Right lung (tissue), 10 donors: ENCODE measurements at places on chromosomes 12 and 14. TPM values are rescaled to one million over a fixed set of nuclear protein-coding genes. Genes with fewer than 3 reads are reported as not detected.

PTCSC3 gene
- 3.2 TPM for polyA plus RNA-seq

DNA sequence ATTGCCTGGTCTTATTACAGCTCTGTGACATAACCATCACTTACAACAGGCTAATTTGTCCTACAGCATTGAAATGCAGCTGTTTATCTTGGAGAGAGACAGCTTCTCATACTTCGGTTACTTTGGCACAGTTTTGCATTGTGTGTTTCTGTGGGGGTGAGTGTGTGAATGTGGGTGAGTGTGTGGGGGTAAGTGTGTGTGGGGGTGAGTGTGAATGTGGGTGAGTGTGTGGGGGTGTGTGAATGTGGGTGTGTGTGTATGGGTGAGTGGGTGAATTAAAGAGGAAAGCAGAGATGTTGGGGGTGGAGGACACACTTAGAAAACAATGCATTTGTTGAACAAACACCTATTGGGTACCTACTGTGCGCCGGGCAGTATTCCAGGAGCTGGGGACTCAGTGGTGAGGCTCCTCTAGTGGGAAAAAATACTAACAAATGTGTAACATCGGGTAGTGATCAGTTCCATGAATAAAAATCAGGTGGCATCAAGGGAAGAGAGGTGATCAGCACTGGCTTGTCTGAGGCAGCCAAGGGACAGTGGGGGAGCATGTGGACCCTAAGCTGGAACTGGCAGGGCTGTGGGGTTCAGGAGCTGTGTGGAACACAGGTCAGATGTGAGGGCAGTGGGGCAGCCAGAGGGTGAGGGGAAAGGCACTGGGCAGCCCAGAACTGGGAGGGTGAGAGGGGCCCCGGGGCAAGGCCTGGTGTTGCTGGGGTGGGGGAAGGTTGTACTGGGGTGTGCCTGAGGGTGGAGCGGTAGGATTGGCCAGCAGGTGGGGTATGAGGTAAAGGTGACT, 44.1 kb upstream of the AMN start:
- DNase-seq, result no peak

SLC25A47 gene
- polyA plus RNA-seq, result not detected

- DNase-seq, result no peak
Measured at GRCh38 chr14:61140872-61141271, 140.3 kb downstream of the TMEM30B start.

GPR132 gene
- 1.8 TPM for polyA plus RNA-seq

DNA sequence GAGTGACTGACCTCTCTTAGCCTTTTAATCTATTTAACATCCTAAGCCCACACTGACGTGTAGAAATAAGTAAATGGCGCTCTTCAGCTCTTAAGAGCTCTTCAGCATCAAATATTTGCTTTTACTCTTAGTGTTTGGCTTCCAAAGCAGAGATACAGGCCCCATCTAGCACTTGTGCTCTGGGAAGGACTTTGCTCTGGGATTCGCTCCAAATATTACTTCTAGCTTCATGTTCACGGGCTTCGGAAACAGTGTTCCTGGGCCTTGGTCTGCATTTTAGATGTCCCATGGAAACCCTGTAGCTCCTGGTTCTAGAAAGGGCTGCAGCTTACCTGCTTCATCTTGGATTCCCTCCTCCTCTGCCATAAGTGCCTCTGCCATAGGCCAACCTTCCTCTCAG, 2.7 kb upstream of the NKX2-8 start:
- no peak for DNase-seq

DNA sequence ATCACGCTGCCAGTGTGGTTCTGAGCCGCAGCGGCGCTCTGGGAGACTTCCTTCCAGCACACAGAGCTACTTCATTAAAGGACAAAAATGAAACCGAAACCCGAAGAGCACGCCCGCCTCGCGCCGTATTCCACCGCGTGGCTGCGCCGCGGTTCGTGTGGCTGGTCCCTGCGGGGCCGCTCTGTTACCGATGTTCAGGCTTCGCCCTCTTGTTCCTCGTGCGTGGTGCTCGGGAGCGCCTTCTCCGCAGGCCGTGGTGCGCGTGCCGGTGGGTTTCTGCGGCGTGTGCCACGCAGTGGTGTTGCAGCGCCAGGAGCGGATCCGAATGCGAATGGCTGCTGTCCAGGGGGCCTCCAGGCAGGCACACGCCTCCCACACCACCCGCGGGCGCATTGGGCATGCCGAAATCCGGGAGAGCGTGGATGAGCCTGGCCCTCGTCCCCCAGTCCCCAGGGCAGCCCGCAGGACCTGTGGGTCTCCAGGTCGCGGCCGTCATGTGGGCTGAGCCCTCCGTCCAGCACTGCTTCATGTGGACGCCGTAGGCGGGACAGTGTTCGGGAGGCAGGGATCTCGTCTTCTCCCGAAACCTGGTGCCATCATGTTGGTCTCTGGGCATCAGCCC, 91.2 kb downstream of the ADGRD1 start:
- no peak for DNase-seq

- no peak for DNase-seq
Measured at GRCh38 chr14:68174446-68174845, 354.9 kb downstream of the RAD51B start.

GRCh38 chr14:29953501-29953900, 25.9 kb upstream of the PRKD1 start:
- no peak for DNase-seq

DNA sequence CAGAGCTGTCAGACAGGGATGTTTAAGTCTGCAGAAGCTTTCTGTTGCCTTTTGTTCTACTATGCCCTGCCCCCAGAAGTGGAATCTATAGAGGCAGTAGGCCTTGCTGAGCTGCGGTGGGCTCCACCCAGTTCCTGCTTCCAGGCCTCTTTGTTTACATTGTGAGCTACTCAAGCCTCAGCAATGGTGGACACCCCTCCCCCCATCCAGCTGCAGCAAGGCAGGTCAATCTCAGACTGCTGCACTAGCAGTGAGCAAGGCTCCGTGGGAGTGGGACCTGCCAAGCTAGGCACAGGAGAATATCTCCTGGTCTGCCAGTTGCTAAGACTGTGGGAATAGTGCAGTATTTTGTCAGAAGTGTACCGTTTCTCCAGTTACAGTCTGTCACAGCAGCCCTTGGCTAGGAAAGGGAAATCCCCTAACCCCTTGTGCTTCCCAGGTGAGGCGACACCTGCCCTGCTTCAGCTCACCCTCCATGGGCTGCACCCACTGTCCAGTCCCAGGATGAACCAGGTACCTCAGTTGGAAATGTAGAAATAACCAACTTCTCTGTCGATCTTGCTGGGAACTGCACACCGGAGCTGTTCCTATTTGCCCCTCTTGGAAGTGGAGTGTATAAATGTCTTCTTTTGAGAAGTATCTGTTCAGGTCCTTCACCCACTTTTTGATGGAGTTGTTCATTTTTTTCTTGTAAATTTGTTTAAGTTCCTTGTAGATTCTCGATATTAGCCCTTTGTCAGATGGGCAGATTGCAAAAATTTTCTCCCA, 213.5 kb upstream of the SLC38A2 start:
- DNase-seq, result peak; percentile 28

KCNA5 gene
- polyA plus RNA-seq, result 0.39 TPM

WNT5B gene
- 5.8 TPM for polyA plus RNA-seq

- no peak for DNase-seq
Measured at GRCh38 chr12:68514807-68515411, 95.8 kb upstream of the RAP1B start.

DNA sequence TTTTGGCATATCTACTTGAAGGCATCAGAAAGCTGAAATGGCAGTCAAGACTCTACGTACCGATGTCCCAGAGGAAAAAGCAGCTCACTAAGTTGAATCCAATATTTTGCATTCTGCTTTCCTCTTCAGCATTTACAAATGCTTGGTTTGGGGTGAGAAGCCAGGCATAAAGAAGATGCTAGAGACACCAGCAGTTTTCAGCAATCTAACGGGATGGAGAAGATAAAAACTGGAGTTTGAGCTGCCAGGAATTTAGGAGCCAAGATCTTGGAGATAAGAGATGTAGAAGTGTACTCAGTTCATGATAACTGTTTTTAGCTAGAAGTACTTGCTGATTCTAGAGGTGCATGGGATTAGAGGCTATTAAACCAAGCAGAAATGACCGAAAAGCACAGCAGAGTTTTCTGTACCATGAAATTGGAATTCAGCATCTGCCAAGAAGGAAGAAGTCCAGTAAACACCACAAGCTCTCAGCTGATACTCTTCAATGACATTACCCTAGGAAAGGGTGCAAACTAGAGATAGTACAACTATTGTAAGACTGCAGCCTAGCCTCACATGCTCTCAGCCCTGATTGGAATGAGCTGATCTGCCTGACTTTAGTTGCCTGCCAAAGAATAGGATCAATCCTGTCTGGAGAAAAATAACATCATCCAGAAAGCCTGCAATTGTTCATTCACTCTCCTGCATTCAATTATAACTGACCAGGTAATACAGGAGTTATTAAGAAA, 7.4 kb upstream of the ALDH1L2 start:
- DNase-seq, result no peak

DNA sequence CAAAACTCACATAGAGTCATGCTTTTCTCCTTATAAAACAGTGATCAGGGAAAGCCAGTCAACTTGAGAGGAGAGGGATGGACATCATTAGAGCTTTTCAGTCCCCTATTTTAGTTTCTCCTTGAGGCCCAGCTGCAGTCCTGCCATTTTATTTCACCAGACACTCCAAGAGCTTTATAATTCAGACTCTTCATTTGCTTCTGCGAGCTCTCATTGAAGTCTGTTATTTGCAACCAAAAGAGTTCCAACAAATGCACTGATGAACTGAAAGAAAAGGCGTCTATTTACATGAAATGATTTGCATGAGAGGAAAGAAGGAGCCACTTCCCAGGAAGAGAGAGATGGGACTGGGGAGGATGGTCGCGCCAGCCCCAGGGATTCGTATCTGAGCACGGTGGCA, 86.8 kb downstream of the NDUFA12 start:
- DNase-seq, result no peak

DNA sequence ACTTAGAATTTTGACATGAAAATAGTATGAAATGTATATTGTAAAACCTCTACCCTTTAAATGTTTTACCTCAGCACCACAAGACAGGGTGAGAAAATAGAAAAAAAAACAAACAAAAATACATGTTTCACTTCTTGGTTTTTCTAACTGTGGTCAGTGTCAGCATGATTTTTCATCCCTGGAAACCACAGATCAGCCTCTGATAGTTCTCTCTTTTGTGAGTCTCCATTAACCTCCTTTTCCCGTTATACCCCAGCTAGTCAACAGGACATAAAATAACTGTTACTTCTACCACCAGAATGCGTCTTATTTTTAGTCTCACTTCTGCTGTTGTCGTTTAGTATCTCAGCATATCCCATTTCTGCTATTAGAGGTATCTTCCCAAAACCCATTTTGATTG, 48.3 kb upstream of the KCNMB4 start:
- DNase-seq, result no peak

GDF3 gene
- 0.12 TPM for polyA plus RNA-seq

GRCh38 chr12:48002773-48003218, 1.5 kb downstream of the COL2A1 start:
- no peak for DNase-seq

KCNMB4 gene
- polyA plus RNA-seq, result 23.6 TPM

OASL gene
- 0.15 TPM for polyA plus RNA-seq

GRCh38 chr12:25422241-25422640, 130.8 kb downstream of the LMNTD1 start:
- no peak for DNase-seq

DNA sequence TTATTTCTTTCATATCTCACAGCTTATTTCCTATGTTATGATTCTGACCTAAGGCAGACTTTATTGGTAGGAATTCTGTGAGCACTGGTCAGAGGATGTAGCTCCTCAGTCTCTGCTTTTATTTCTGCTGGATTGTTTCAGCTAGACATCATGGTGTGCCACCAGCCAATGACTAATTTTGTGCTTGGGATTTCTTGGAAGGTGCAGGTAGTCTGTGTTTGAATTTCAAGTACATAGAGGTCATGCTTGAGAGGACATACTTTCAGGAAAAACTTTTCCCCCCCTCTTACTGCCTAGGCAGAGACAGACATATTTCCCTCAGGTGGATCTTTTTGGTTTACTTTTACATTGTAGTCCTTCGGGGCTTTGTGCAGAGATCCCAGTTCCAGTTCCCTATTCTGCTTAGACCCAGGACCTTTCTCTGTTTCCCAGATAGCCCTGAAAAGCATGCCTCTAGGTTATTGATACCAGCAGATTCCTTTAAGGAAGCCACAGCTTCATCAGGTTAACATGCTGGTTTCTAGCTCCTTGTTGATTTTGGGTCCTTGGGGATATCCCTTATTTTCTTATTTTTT, 28.6 kb downstream of the BRMS1L start:
- no peak for DNase-seq

DNA sequence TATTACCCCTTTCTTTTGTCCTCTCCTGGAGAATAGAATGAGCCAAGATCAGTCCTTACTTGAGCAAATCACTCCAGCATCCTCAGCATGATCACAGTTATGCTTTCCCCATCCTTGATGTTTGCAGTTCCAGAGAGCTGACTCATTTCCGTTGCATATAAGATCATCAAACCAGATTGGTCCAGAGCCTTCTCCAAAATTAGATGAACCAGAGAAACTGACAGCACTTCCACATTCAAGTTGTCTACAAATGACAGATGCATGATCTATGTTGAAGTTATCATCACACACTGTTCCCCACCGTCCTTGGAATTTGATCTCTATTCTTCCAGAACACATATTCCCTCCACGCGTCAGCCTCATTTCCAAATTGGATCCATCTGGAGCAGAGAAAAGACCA, 4.8 kb downstream of the CD163 start:
- DNase-seq, result no peak

IGF1 gene
- 19.6 TPM for polyA plus RNA-seq

SLC38A6 gene
- 28.0 TPM for polyA plus RNA-seq

DNA sequence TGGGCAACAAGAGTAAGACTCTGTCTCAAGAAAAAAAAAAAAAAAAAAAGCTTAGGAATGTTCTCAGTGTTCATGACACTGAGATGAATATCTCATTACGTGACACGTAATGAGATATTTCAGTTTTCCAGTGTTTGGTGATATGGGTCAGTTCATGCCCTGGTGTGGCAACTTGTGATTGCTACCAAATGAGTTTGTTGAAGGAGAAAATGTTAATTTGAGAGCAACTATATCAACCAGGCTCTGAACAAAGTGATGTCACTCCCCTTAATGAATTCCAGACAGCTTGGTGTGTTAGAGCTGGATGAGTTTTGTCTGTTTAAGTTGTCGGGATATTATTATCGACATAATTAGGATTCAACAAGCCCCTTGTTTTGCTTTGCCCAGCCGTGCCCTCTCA, 211.7 kb downstream of the DPF3 start:
- DNase-seq, result no peak

DNA sequence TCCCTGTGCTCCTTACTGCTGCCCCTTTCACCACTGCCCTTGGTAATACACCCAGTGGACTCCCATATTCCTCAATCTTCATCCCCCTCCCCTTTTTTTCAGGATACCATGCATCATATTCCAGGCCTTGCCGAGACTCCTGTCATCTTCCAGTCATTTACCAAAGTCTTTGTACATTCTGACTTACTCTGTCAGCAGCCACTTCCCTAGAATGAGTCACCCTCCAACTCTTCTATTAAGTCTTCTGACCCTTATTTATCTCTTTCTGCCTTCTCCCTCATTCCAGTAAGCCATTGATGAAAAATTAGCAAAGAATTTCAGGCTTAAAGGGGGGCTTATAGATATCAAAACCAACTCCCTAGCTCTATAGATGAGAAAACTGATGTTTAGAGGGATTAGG, 128.0 kb downstream of the STXBP6 start:
- no peak for DNase-seq

- DNase-seq, result no peak
Measured at GRCh38 chr12:113103756-113104450, 31.7 kb downstream of the RASAL1 start.

- DNase-seq, result no peak
Measured at GRCh38 chr12:90999966-91000365, 4.8 kb downstream of the EPYC start.
